ENCODE measurements at places on chromosomes 5 and 9.

GRCh38 chr9:81789721-81790120 lies 100.4 kb upstream of the TLE1 start:
- DNase-seq = no peak

GRCh38 chr5:98041661-98042060 lies 731.8 kb upstream of the RGMB start:
- no peak for DNase-seq

DNA sequence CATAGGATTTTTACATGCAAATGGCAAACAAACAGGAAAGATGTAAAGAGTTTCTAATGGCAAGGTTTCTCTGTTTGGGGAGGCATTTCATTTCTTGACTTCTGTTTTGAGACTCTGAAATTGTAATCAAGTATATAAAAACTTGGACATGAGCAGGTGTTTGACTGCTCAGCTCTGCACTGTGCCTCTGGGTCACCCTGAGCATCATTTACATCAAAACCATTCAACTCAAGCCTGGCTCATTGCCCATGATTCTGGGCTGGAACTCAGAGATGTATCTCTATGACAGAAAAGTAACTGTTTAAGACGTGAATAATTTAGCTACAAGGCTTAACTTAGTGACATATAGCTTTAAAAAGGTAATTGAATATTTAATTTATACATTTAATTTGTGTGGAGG lies 1402.4 kb upstream of the NUDT12 start:
- no peak for DNase-seq

GRCh38 chr9:1707291-1707690 lies 307.9 kb upstream of the SMARCA2 start:
- DNase-seq = no peak

- DNase-seq = no peak
These were observed 412.7 kb downstream of the EFNA5 start for GRCh38 chr5:107257885-107258520.

DNA sequence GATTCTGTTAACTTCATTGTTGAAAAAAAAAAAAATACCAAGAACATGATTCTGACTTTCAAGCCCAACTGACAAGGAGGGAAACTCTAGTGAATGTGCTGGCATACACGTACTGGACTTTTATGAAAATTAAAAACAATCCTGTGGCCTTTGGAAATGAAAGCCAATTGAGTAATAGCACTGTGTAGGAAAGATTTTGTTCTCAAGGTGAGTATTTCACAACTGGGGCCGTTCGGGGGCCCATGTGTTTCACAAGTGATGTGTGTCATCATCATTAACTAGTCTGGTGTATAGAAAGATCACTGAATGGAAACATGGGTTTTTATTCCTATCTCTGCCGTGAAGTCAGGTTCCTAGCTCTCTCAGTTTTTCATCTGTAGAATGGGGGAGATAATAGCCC lies 605.0 kb upstream of the CLINT1 start:
- no peak for DNase-seq

GRCh38 chr5:157359356-157360055 lies 93.6 kb downstream of the CYFIP2 start:
- no peak for DNase-seq

GRCh38 chr5:132525299-132525724 lies 18.0 kb downstream of the IL5 start:
- no peak for DNase-seq

DNA sequence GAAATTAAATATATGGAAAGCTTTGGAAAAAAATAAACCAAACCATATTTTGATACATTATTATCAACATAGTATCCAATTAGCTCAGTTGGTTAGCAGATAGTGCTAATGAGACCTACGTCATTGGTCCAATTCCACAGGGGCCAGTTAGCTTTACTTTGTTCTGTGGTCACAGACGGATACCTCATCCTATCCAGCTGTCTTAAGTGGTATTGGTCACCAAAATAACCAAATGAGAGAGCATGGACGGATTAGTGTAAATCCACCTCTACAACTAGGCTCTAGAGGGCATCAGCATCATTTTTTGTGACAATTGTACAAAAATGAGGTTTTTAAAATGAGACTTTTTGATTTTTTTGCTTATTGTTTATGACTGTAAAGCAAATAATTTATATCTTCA lies 364.2 kb downstream of the KIAA0825 start:
- no peak for DNase-seq

GRCh38 chr5:147439254-147439653 lies 70.6 kb downstream of the DPYSL3 start:
- DNase-seq = no peak

DNA sequence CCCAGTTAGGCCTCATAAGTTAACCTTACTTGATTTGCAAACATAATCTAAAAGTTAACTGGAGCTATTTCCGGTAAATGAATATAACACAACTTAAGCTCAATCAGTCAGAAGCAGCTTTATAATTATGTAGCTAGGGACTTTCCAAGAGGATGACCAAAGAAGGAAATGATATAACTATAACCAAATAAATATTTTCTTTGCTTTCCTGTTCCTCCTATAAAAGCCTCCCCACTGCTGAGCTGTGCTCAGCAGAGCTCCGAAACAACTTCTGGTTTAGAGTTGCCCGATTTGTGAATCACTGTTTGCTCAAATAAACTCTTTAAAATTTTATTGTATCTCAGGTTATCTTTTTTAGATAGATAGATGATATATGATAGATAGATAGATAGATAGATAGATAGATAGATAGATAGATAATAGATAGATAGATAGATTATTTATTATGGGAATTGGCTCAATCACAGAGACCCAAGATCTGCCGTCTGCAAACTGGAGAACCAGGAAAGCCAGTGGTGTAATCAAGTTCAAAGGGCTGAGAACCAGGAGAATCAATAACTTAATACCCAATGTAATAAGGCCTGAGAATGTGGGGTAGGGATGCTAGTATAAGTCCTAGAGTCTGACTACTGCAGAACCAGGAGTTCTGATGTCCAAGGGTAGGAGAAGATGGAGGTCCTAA lies 19.3 kb upstream of the TMEM161B start:
- DNase-seq = no peak

- DNase-seq = no peak
These were observed 388.9 kb upstream of the KLF4 start for GRCh38 chr9:107878462-107878861.

DNA sequence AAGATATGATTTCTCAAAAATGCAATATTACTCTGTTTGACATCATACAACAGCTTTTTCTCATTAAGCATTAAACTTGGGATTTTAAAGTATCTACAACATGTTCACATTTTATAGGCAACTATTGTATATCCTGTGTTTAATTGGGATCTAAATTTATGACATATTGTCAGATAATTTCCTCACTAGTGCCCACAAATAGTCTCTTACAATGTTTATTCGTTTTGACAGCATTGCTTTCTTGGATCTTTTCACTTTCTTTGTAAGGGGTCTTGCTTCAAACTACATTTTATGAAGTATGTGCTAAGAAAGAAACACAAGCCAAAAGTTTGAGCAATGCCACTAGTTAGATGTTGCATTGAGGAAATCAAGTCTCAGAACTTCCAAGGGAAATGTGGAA lies 285.1 kb downstream of the TMEM167A start:
- no peak for DNase-seq

- no peak for DNase-seq
These were observed 1.2 kb upstream of the RFK start for GRCh38 chr9:76395381-76395780.

- DNase-seq = no peak
These were observed 139.8 kb upstream of the SLC30A5 start for GRCh38 chr5:68953875-68954617.

DNA sequence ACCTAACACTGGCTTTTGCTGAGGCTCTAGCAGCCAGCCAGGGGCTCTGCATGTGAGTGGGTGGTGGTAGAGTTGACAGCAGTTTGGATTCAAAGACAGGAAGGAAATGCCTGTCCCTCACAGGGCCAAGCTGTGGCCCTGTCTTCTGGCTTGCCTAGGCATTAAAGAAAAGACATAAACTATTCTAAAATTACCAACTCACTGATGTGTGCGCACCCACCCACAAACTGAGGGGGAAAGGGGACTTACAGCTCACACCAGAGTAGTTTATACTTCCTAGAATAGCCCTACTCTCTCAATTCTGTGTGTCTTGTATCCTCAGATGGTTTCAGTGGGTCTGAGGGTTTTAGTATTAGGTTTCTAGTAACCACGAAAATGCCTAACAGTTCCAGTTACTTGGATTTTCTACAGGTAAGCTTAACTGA lies 18.3 kb upstream of the IL13 start:
- no peak for DNase-seq

- no peak for DNase-seq
These were observed 297.6 kb downstream of the KDM4C start for GRCh38 chr9:7055171-7055903.

DNA sequence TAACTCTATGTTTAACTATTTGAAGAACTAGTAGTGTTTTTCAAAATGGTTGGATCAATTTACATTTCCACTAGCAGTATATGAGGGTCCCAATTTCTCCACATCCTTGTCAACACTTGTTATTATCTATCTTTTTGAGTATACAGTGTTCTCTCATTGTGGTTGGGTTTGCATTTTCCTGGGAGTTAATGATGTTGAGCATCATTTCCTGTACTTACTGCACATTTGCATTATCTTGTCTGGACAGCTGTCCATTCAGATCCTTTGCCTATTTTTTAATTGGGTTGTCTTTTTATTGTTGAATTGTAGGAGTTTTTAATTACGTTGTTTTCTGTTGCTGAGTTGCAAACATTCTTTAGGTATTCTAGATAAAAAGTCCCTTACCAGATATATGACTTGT lies 103.4 kb upstream of the LRRTM2 start:
- DNase-seq = no peak

DNA sequence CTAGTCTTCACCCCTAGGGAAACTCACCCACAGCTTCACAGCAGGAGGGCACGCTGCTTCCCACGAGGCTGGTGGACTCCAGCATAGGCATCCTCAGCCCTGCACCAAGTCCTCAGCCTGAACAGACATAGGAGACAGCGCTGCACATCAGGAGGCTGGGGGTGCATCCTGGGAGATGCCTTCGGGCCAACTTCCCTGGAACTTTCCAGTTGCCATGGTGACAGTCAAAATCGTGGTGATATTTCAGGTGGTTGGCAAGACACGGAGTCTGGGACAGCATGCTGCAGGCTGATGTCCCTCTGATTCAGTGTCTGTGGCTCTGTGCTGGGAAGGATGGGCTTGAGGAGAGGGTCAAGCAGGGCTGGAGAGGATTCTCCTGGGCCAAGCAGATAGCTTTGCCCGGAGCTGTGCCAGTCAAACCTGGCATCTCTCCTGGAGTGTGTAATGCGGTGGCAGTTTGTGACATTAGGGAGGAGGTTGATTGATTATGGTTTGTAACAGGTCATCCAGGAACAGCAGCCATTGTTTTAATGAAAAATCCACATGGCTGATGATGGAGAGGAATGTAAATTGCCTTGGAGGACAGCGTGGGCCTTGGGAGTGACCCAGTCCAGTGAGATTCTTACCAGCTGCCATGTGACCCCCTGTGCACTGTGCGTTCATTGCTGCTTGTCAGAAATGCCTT lies 35.6 kb upstream of the SEMA4D start:
- no peak for DNase-seq

DNA sequence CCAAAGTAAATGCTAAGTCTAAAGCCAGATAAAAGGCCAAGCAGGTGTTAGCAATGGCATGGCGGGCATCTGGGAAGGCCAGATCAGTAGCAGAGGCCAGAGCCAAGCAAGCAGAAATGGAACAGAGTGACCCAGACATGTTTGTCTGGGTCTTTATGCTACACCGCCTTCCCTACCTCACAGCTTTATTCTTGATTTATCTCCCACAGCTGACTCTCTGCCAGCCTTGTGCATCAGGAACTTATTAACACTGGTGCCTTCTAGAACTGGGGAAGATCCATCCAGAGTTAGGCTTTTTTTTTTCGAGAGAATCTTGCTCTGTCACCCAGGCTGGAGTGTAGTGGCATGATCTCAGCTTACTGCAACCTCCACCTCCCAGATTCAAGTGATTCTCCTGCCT lies 112.5 kb upstream of the SLC44A1 start:
- no peak for DNase-seq

DNA sequence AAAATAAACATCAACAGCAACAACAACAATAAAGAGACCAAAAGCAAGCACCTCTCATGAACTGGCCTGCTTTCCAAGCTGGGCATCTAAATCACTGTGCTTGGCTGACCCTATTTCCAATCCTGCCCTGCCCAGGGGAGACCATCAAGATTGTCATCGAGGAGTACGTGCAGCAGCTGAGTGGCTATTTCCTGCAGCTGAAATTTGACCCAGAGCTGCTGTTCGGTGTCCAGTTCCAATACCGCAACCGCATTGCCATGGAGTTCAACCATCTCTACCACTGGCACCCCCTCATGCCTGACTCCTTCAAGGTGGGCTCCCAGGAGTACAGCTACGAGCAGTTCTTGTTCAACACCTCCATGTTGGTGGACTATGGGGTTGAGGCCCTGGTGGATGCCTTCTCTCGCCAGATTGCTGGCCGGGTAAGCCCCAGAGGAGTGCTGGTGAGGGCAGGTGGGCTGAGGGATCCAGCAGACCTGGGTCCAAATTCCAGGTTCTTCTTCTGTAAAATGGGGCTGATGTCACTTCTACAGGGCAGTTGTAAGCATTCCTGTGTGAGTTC lies 15.6 kb downstream of the PTGS1 start:
- no peak for DNase-seq

- no peak for DNase-seq
These were observed 23.4 kb upstream of the FAM169A start for GRCh38 chr5:74889523-74890105.

DNA sequence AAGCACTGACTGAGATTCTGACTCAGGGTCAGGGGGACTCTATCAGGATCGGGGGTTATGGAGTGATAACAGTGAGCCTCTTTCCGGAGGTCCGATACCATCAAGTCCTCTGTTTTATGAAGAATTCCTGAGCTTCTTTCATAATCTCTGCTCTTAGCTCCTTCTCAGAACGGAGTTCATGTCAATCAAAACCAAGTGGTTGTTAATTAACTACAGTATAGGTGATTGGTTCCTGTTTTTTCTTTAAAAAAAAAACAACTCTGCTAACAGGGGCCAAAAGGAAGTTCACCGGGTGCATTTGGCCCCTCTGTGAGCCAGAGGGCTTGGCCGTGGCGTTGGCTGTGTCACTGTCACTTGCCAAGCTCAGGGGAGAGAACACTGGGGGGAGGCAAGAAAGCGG lies 4.0 kb downstream of the GFI1B start:
- no peak for DNase-seq

DNA sequence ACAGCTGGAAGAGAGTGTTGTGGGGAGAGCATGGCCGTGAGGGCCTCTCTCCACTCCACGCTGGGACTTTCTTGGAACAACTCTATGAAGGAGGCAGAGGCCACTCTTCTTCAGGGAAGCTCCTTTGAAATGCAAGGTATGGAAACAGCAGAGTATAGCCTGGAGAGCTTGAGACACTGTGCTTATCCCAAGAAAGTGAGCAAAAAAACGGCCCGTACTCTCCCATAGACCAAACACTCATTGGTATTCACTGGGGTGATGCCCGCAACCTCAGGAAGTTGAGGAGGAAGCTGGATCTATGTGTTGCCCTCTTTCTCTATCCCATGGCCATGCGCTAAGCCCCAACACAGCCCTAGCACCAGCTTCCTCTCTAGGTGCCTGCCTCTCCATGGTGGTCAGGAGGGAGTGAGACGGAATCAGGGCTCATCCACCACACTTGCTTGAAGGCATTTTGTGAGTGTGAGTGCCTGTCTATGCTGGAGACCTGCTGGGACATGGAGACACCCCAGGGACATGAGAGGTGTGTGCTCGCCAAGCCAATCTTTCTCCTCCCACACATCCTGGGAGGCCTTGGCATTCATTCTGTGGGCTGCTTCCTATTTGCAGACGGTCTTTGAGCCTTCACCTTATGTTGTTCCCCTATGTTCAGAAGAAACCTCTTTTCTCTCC lies 616.6 kb downstream of the IRX1 start:
- no peak for DNase-seq

Data from sciatic nerve (tissue), 2 donors.